ENCODE measurements at places on chromosomes 1 and 21.

- DNase-seq: no peak
Observed at GRCh38 chr1:89809556-89809955, 11.3 kb upstream of the LRRC8D start.

GRCh38 chr1:212613440-212614335 is 5.1 kb downstream of the ATF3 start:
- no peak for DNase-seq

DNA sequence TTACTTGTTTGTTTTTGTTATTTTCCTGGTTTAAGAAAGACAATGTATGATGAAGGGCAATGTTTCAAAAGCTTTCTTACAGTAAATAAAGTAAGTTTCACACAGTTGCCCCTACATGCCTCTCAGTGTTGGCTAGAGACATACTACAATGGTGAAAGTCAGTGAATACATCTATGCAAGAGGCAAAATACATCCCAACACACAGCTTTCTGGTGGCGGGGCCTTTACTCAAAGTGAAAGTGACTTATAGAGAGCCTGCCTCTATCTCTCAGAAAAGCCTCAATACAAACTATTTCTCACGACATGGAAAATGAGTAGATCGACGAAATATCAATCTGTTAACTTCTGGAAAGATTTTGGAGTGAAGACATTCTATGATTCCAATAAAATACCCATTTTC is 122.3 kb downstream of the SLC30A10 start:
- no peak for DNase-seq

- DNase-seq: no peak
Observed at GRCh38 chr1:191970116-191970515, 188.1 kb upstream of the RGS18 start.

GRCh38 chr1:23343221-23344110 is 618 bp downstream of the HNRNPR start:
- DNase-seq: peak; percentile 72

- no peak for DNase-seq
Observed at GRCh38 chr1:91803847-91804545, 82.0 kb downstream of the TGFBR3 start.

GRCh38 chr1:213687832-213688231 is 299.9 kb upstream of the PROX1 start:
- DNase-seq: no peak

DNA sequence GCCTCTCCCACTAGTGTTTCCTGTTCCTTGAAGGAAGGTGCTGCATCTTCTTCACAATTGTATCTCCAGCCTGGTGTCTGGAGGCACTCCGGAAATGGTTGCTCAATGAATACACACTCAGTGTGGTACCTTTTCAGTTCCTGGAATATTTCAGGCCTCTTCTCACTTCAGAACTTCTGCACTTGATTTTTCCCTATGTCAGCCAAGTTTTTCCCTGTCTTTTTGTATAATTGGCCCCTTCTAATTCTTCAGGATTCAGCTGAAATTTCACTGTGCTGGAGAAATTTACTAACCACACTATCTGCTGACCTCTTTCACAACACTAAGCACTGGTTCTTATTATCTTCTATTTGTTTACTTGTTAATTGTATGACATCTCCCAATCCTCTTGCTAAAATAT is 61.2 kb upstream of the MAP10 start:
- DNase-seq: no peak

- DNase-seq: no peak
Observed at GRCh38 chr1:198678301-198678836, 39.5 kb downstream of the PTPRC start.

DNA sequence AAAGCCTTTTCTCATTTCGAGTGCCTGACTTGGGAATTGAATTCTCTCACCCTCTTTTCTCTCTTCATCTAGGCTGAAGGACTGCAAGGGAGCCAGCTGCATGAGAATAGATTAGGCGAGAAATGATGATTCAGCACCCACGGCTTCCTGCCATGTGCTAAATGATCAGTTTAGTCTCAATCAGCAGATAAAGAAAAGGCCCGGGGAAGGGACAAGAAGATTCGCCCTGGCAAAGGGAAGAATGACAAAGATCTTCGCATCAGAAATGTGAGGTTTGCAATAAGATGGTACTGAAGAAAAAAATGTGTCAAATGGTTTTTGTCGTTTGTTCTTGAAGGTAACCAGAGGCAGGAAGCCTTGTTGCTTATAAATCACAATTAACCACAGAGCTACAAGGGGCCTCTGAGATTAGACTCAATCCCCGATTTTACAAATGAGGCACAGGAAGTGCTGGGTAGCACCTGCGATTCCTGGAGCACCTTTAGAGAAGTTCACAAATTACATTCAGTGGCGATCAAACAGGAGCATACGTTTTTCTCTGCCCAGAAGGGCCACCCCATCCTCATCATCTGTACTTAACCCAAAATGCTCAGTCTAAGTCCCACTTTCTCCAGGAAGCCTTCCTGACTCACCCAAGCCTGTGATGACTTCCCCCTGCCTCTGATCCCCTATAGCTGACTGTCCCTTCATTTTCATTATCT is 183.4 kb downstream of the ZNF281 start:
- no peak for DNase-seq

DNA sequence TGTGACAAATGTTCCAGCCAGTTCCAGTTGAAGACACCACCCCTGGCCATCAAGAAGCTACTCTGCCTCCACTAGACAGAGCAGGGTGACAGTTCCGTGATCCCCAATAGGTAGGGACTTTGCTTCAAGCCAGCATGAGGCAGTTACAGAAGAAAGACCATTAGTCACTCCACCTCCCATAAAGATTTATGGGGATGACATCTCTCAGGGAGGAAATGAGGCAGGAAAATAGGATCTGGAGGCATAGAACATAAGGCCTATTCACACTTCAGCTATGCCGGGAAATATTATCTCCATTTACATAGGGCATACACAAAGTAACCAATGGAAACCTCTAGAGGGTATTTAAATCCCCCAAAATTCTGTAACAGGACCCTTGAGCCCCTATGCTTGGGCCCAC is 3.5 kb upstream of the GBP7 start:
- DNase-seq: no peak
